ENCODE measurements at places on chromosomes 1 and 21.

- DNase-seq: no peak
These were observed 77.9 kb downstream of the PLPP3 start for GRCh38 chr1:56501426-56501825.

GRCh38 chr1:180964595-180964994 is 51.9 kb downstream of the KIAA1614 start:
- no peak for DNase-seq

DNA sequence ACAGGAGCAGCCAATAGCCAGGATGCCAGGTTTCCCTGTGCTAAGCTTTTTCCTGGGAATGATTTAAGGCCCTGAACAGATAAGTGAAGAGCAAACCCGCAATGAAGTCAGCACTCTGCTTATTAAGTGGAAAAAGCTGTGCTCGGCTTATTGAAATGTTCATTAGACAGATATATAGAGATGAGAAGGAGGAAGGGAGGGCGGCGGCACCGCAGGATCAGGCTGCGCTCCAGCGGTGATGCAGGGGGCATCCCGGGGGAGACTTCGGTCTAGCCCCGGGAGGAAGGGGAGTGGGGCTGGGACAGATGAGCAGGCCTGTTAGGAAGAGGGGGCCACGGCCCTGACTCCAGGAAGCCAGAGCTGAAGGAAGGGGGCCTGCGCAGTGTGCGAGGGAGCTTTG is 115.0 kb downstream of the TMEM53 start:
- DNase-seq: no peak

GRCh38 chr1:29832936-29833335 is 596.6 kb downstream of the PTPRU start:
- no peak for DNase-seq

- no peak for DNase-seq
These were observed 6.5 kb downstream of the KANK4 start for GRCh38 chr1:62312698-62313097.

DNA sequence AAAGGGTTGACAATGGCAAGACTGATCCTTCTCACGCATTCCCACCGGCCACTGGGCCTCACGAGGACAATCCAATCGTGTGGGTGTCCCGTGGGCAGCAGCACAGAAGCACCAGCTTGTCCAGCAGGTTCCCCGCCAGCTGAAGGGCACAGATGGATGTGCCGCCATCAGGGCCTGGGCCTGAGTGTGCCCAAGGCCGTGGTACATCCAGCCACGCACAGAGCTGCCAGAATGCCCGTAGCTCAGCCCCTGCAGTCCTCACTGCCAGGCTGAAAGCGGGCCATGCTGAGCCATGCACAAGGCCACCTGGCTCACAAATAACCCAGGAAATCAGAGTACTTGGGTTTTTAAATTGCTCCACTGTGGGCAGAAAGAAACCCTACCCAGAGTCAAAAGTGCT is 7.0 kb downstream of the NPHP4 start:
- no peak for DNase-seq

GRCh38 chr1:176989754-176990153 is 174.8 kb downstream of the ASTN1 start:
- DNase-seq: no peak

- no peak for DNase-seq
These were observed 88.5 kb downstream of the PTPRU start for GRCh38 chr1:29324771-29325351.

DNA sequence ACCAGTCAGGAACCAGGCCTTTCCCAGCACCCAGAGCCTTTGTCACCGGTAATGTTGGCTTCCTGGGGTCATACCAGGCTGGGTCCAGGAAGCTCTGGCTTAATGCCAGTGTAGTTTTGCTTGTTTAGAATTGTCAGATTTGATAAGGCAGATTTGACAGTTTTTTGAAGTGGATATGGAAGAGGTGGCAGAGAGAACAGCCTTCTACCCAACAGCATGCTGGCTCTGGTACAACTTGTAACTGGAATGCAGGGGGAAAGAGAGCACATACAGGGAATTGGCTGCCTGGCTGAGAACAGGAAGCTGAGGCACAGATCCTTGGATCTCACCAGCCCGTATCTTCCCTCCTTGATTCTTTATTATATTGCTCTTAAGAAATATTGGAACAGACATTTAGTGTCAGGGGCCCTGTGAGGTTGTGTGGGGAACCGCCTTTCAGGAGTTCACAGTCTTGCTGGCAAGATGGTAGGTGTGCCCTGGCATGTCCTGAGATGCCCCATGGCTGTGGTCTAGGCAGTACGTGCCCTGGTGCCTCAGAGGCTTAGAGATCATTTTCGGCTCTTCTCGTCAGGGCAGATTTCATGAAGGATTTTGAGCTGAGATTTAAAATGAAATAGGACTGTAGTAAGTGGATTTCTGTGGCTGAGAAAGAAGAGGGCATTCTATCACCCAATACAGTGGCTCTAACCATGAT is 227.0 kb downstream of the PBX1 start:
- DNase-seq: no peak

DNA sequence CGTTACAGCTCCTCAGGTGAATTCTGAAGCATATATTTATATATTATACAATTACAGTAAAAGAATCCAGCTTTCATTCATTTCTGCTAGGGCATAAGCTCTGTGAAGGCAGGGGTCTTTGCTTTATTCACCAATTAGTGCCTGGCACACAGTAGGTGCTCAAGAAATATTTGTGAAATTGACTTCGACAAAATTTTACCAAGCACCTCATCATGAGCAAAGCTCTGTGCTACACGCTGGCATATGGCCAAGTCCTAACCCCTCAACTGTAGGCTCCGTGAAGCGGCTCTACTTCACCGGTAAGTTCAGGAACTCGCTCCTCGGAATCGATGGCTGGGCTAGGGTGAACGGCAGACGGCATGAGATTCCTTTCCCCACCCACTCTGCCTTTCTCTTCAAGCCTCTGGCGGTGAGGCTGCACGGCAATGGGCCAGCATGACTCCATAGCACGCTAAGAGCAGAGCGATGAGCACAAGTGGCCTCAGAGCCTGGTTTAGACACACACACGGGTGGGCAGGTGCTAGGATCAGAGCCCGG is 8.7 kb downstream of the C1orf174 start:
- no peak for DNase-seq

DNA sequence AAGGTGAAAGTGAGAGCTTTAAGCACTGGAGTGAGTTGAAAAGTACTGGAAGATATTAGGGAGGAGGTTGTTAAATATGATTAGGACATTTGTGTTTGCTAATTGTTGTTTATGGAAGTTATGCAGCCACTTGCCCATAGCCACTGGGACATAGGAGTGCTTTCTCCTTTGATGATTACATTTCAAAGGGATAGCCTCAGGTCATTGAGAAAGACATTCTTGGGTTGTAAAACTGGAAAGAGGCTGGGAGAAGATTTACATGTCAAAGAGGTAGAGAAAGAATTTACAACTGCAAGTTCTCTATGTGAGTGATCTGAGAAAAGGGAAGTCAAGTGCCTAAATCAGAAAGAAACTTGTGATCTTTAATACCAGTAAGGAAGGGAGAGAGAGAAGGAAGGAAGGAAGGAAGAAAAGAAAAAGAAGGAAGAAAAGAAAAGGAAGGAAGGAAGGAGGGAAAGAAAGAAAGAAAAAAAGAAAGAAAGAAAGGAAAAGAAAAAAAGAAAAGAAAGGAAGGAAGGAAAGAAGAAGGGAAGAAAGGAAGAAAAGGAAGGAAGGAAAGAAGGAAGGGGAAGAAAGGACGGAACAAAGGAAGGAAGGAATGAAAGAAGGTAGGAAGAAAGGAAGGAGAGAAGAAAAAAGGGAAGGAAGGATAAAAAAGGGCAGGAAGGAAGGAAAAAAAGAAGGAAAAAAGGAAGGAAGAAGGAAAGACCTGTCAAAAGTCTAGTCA is 284.6 kb upstream of the DPYD start:
- no peak for DNase-seq

- no peak for DNase-seq
These were observed 16.5 kb upstream of the HIVEP3 start for GRCh38 chr1:41935226-41935625.

GRCh38 chr1:240492832-240493440 is 119.0 kb downstream of the GREM2 start:
- no peak for DNase-seq

GRCh38 chr1:49026230-49026811 is 249.6 kb upstream of the BEND5 start:
- DNase-seq: no peak

- no peak for DNase-seq
These were observed 553.4 kb downstream of the PLPP3 start for GRCh38 chr1:56025942-56026341.

DNA sequence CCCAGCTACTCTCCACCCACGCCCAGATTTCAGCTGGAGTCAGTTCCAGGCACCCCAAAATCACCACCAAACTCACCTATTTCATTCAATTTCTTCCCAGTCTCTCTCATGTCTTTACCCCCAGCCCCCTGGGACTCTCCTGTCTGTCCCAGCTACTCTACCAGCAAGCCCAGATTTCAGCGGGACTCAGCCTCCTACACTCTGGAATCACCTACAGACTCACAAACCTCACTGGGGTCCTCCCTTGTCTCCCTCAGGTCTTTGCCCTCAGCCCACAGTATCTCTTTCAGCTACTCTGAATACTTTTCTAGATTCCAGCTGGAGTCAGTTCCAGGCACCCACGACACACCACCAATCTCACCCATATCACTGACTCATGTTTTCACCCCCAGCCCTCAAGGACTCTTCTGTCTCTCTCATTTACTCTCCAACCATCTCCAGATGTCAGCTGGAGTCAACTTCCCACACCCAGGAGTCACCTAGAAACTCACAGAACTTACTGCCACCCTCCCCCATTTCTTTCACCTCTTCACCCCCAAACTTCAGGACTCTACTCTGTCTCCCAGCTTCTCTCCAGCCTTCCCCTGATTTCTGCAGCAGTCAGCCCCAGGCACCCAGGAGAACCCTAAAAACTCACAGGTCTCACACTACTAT is 1529.3 kb upstream of the TPTE start:
- DNase-seq: no peak

- DNase-seq: no peak
These were observed 66.0 kb downstream of the BCAR3 start for GRCh38 chr1:93615582-93616150.

DNA sequence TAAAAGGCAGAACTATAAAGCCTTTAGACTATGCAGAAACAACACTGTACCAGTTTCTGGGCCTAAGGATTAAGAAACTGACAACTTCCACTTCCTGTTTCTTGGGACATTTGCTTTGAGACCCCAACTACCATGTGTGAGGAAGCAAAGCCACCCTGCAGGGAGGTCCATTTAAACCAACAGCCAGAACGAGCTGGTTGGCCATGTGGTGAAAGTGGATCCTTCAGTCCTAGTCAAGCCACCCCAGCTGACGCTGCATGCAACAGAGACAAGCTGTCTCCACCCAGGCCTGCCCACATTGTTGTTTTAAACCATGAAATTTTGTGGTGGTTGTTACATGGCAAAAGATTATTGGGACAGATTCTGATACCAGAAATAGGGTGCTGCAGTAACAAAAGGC is 31.8 kb upstream of the SLFNL1 start:
- DNase-seq: no peak

DNA sequence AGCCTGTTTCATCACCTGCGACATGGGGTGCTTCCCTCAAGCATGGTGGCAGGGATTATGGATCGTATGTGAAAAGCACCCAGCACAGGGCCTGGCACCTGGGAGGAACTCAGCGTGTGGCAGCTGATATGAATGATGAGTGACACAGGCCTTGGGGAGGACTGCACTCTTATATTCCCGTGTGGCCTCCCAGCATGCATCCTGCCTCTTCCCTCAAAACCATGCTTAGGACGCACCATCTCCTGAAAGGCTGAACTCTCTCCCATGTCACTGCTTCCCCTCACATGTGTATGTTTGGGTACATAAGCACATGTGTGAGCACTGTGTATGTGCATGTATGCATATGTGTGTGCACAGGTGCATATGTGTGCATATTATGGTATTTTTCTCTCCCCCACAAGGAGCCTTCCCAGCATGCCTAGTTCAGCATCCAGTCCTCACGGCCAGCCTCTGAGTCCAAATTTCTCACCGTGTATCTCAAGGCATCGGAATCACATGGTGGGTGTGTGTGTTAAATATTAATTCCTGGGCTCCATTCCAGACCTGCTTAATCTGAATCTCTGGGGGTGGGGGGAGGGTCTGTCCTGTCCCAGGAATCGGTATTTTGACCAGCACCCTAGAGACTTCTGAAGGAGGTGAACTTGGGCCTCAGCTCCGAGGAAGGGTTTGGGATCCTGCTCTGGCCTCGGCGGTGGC is 12.8 kb downstream of the MYOM3 start:
- DNase-seq: no peak

DNA sequence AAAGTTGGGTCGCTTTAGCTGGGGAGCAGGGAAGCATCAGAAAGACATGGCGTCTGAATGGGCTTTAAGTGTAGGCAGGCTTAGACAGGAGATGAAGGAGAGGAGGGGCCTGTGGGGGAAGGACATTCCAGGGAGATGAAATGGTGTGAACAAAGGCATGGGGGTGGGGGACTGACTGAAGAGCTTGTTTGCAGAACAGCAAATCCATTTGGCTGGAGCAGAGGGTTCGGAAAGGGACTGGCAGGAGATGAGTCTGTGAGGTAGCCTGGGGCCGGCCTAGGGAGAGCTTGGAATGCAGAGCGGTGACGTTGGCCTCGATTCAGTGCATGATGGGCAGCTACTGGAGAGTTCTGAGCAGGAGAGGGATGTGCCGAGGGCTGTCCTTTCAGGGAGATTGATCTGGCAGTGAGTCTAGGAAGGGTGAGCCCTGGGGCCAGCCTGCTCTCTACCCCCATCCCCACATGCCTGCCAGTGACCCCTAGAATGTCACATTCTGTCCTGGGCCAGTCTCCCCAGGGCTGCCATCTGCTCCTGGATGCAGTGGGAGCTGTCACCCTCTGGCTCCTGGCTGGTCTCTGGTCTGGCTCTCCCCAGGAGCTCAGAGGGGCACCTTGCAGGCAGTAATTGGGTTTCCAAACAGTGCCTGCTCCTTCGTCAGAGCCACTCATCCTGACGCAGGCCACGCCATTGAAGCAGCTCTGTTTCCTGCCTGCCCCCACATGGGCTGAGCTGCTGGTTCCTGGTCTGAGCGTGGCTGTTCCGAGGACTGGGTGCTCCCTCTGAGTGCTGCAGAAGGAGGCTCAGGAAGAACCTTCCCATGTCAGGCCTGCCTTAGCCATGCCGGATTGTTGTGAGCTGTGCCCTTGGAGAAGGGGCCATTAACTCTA is 22.3 kb upstream of the TMEM222 start:
- no peak for DNase-seq

DNA sequence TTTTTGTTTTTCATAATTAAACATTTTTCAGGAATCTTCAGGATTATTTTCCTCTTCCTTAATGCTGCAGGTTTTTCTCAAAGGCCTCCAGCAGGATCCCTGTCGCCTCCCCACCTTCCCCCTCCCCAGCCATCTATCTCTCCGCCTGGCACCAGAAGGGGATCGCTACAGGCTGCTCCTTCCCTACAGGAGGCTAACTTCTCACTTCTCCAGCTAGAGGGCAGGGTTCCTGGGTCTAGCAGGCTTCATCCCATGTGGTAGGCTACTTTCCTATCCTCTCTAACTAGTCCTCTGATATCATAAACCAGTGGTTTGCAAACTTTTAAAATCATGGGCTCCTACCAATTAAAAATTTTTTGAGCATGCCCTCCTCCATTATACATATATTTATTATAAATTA is 104.1 kb downstream of the KCNN3 start:
- no peak for DNase-seq

DNA sequence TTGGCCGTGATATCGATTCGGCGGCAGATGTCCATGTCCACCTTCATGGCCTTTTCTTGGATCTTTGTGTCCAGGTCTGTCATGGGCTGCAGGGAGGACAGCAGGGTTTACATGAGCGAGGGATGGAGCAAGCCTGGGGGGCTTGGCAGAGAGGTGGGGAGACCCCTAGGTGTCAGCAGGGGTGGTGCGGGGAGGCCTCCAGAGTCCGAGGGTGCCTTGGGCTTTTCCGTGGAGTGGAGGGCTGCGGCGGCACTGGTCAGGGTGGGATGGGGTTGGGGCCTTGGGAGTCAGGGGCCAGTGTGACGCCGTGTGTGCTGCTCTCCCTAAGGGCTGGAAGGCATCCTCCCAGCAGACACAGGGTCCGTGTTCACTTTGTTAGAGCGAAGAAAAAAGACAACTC is 16.1 kb upstream of the ALDH4A1 start:
- no peak for DNase-seq
